ENCODE measurements at places on chromosomes 11 and 22.
A peak's percentile ranks its signal among the peaks of the same experiment; 100 is the strongest.

- DNase-seq = no peak
Observed at GRCh38 chr22:35462498-35463230, 62.7 kb downstream of the MCM5 start.

- no peak for DNase-seq
Observed at GRCh38 chr11:46387919-46388618, 3.5 kb downstream of the CHRM4 start.

DNA sequence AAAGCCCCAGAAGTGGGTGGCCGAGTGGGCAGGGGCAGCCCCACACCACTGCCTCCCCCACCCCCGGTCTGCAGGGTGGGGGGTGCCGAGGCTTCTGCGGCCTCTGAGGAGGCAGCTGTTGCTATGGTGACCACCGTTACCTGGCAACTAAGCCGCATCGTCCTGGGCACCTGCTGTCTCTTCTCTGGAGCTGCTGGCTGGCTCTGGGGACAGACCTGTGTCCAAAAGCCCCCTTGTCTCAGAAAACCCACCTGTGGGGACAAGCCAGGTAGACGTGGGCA lies 79.9 kb upstream of the PRR5 start:
- no peak for DNase-seq

DNA sequence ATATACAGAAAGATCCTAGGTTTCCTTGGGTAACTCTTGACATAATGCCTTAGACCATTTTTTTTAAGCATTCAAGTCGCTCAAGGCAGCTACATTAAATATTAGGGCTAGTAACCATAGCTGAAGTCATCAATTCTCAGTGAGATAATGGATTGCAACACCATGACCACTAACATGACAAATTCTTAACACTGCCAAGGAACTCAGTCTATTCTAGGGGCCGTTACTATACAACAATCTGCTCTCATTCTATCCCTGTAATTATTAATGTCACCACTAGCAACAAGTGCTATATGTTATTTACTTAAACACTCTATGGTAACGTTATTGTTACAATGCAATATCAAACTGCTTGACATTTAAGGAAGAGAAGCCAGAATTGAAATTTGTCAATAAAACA lies 3.2 kb upstream of the STK33 start:
- DNase-seq = no peak

GRCh38 chr11:73784080-73784634 lies 3.5 kb upstream of the MRPL48 start:
- DNase-seq = no peak

- peak; percentile 37 for DNase-seq
Observed at GRCh38 chr22:44244265-44244822, 63.6 kb downstream of the PARVG start.

DNA sequence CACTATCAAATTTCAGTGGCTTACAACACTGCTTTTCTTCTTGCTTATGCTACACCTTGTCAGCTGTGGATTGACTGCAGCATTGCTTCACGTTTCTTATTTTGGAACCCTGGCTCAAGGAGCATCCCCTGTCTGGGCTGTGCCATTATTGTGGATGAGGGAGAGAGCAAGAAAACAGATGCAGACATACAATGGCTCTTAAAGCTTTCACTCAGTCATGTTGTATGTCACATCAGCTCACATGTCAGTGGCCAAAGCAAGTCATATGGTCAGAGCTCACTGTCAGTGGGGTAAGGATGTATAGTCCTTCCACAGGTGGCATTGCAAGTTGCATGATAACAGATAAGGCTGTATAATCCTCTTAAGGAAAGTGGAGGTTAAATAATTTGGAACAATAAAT lies 10.0 kb downstream of the ARHGEF12 start:
- no peak for DNase-seq

DNA sequence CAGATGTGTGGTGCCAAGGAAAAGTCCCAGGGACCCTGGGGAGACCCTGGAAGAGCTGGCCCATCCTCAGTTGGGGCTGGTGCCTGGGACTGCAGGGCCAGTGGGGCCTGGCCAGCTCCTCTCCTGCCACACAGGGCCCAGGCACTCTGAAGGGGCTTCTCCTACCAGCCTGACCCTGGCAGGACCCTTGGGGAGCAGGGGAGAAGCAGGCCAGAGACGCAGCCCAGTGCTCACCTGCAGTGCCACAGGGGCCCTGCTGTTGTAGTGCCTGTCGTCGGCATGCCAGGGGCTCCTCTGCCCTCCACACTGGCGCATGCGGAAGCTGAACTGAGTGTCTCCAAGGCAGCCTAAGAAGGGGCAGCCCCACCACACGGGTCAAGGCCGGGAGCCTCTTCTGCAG lies 9.1 kb downstream of the DENND6B start:
- DNase-seq = no peak

GRCh38 chr11:43537833-43538615 lies 142.5 kb upstream of the HSD17B12 start:
- DNase-seq = no peak

- DNase-seq = no peak
Observed at GRCh38 chr11:96964661-96965060, 574.8 kb downstream of the JRKL start.

DNA sequence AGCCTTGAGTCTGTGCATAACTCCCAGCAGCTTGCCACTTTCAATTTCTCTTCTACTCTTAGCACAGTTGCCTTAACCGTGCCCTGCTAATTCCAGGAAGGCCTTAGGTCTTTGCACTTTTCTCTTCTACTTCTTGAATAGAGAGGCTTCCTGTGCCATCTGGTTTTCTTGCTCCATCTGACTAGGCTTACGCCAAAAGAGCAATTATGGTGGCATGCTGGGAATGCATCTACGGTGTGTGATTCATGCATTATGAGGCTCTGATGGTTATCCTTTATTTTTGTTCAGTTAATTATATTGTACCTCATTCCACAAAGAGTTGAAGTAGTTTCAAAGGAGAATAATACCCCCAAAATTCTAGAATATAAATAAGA lies 29.4 kb downstream of the SIK2 start:
- no peak for DNase-seq

GRCh38 chr11:35009191-35009943 lies 92.9 kb downstream of the PDHX start:
- no peak for DNase-seq

- no peak for DNase-seq
Observed at GRCh38 chr11:121611242-121611641, 158.5 kb upstream of the SORL1-AS1 start.

DNA sequence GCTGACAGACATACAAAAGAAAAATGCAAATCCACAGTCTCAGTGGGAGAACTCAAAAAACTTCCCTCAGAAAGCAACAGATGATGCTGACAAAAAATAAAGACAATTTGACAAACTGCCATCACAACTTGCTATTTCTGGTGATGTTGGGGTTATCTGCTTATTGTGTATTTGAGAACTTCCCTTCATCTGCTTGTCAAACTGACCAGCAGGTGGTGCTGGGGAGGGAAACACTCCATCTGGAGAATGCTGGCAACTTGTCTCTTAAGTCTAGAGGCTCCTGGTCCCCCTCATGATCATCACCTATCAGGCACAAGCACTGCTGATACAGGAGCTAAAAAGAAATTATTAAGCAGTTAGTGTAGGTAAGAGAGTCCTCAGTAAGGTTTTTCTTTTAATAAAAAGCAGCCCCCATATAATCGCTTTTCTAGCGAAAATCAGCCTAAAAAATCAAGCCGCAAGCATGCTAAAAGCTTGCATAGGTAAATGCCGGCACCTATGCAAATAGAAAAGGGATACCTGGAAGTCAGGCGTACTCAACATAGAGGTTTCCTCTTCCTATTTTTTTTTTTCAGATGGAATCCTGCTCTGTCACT lies 9.8 kb upstream of the FAM111B start:
- DNase-seq = no peak

GRCh38 chr11:85826116-85826855 lies 15.3 kb upstream of the SYTL2 start:
- DNase-seq = no peak

DNA sequence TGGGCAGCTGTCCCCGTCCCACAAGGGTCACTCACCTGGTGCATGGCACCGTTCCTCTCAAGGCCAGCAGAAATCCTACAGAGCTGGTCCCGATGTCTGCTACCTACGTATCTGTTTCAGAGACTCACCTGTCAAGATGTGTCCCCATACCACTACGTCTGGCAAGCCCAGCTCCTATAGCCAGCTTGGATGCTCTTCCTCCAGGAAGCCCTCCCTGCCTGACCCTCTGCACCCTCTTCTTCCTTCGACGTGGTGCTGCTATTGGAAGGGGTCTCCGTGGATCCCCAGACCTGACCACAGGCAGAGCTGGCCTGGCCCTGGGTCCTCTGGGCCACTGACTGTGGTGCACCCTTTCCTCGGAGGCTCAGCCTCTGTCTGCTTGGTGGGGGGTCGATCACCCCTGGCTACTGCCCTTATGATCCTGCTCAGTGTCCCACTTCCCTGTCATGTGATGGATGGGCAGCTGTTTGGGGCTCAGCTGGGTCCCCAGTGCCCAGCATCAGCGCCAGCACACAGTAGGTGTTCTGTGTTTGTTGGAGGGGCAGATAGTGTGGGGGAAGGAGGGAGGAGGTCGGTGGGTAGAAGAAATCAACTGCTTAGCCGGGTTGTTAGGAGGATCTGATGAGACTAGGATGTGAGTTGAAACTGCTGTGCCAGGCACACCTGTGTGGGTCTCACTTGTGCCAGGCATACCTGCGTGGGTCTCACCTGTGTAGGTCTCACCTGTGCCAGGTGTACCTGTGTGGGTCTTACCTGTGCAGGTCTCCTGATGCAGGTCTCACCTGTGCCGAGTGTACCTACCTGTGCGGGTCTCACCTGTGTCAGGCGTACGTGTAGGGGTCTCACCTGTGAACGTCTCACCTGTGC lies 21.7 kb upstream of the ARHGAP8 start:
- no peak for DNase-seq

DNA sequence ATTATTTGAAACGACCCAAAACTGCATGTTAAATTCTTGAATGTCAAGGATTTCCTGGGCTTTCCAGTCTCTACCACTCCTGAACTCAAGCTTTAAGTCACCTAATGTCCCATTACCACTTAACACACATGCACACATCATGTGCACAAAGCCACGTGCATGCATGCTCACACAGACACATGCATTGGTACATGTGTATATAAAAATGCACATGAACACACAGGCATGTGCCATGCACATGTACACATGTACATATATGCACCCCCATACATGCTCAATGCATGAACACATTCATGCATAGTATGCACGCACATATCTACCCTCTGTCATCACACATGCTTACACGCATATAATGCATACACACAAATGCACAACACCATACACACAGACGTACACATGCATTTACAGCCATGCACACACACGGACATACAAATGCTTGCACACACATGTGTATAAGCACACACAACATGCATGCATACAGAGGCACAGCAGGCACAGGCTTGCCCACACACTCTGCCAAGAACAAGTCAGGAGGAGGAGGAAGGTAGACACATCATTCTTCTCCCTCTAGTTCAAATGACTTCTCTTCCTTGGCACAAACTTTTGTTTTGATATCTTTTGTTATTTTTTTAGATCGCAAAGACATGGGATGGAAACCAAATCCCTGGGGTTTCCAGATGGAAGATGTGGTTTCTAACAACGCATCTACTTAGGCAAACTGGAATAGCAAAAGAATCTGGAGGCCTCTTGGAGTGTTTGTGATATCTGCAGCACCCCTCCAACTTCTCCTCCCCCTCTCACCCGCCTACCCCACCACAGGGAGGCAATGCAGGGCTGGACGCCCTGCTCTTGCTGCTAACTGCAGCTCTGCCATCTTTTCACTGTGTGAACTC lies 24.6 kb downstream of the RASD2 start:
- DNase-seq = no peak

DNA sequence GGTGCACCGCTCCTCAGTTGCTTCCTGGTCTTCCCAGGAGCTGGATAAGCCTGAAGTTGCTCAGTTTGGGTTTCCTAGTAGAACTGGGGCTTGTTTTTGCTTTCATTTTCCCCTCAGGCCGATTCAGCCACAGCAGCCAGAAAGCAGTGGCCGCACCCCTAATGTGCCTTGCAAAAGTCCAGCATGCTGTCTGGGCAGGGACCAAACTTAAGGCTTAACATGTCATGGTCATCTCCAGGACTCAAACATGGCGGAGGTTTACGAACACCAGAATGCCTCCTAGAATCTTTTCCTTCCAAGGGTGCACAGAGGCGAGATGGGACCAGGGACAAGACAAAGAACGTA lies 2.5 kb downstream of the GNG3 start:
- DNase-seq = no peak

- DNase-seq = no peak
Observed at GRCh38 chr11:67054836-67055523, 1.7 kb upstream of the RHOD start.

DNA sequence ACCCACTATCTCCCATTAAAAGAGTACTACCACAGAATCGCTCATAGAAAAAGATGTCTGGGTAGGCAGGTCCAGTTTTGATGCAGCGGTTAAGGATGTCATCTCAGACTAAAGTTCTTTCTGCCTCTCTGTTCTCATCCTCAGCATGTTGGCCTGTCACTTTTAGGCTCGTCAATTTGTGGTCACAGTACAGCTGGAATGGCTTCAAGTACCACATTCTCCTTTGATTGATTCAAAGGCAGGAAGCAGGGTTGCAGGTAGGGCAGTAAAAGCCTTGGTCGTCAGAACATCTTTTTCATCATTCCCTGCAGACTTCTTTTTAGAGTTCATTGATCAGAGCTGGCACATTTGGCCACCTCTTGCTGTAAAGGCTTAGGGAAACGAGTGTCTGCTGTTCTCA lies 28.7 kb downstream of the SDHD start:
- no peak for DNase-seq

DNA sequence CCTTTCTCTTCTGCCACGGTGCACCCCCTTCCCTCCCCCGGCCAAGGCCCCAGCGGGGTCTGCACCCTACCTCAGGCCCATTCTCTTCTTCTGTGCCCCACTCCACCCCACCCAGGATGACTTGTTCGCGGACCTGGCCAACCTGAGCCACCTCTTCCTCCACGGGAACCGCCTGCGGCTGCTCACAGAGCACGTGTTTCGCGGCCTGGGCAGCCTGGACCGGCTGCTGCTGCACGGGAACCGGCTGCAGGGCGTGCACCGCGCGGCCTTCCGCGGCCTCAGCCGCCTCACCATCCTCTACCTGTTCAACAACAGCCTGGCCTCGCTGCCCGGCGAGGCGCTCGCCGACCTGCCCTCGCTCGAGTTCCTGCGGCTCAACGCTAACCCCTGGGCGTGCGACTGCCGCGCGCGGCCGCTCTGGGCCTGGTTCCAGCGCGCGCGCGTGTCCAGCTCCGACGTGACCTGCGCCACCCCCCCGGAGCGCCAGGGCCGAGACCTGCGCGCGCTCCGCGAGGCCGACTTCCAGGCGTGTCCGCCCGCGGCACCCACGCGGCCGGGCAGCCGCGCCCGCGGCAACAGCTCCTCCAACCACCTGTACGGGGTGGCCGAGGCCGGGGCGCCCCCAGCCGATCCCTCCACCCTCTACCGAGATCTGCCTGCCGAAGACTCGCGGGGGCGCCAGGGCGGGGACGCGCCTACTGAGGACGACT lies 15.9 kb downstream of the RTN4RL2 start:
- no peak for DNase-seq

DNA sequence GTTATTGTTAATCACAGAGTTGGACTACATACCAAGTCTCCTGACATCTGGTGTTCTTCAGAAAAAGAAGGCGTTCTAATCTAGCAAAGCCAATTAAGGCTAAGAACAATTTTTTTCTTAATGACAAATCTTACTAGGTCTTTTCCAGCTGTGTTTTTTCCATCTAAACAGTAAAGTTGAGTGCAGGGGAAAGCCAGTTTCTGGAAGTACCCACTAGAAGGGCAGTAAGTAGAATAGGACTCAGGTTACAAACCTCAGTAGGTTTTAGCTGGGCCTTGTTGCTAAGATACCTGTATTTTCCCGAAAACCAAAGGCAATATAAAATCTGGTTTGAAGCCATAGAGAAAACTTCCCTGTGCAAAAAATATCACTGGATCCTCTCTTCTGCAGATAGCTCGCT lies 351.9 kb downstream of the ETS1 start:
- no peak for DNase-seq
